Kidney capillary endothelial cell (primary cell): ENCODE measurements at places on chromosomes 4 and X.

DNA sequence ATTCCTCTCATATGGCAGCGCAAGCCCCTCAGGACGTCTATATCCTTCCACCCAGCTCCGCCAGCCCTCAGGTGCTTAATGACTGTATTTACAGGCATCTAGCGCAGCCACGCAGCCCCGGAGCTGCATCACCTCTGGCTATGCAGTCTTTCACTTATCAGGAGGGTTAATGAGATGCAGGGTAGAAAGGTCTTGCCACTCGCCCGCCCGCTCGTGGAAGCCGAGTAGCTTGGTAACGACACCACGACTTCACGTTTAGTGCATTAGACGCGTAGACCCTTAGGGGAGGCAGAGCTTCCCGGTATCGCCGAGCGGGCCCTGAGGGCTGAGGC lies 1.5 kb upstream of the SLC16A2 start:
- no peak for DNase-seq

- DNase-seq, result no peak
Observed at GRCh38 chr4:185142564-185142911, 528 bp upstream of the SLC25A4 start.

DNA sequence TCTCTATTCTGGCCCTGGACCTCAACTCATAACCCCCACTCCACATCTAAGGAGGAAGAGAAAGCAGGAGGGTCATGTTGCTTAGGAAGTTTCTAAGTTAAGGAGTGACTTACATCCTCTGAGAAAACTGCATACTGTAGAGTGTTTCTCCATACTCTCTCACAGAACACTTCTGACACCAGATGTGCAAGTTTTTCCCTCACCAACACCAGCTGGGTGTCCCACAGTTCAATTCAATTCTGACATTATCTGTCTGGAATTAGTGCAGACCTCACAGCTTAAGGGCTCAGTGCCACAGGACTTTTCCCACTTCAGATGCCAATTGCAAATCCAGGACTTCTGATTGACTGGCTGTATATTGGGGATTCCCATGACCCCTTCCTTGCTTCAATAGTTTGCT lies 89.0 kb upstream of the SFRP2 start:
- no peak for DNase-seq

- no peak for DNase-seq
Observed at GRCh38 chr4:83504996-83505395, 20.1 kb upstream of the ABRAXAS1 start.

- no peak for DNase-seq
Observed at GRCh38 chr4:76800902-76801301, 97.0 kb downstream of the SOWAHB start.

DNA sequence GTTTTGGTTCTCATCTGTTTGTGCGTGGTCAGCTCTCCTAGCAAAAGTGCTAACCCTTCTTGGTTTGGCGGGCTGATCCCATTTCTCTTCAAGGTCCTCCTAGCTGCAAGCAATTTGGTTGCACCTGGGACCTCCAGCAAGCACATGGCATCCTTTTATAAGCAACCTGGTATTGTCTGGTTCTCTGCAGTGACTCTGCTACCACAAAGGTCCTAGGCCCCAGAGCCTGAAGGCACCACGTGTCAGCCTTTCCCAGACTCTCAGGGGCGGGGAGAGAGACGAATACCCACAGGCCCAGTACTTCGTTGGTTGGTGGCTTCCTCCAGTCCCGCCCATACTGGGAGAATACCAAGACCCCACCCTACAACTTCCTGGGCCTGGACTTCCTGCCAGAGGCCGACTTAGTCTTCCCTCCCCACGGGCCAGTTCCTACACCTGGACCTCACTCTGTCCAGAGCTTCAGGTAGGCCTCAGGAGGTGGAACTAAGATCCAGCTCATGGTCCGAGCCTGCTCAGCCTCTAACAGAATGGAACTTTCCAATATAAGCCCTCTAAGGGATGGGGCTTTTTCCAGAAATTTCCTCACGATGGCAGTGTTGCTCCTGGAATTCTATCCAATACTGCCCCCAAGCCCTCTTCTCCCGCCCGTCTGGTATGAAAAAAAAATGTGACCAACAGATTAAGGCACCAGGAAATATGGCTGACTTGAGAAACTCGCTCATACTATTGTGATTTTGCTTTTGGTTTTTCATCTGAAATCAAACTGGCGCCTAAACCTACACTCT lies 192.5 kb upstream of the STK26 start:
- peak; percentile 91 for DNase-seq

GRCh38 chr4:143234153-143234552 lies 49.4 kb downstream of the USP38 start:
- no peak for DNase-seq

GRCh38 chrX:42432552-42432951 lies 345.4 kb downstream of the PPP1R2C start:
- DNase-seq, result no peak

GRCh38 chr4:152032722-152033131 lies 271.9 kb upstream of the GATB start:
- no peak for DNase-seq

GRCh38 chrX:74423289-74423998 lies 2.2 kb downstream of the SLC16A2 start:
- DNase-seq, result no peak

DNA sequence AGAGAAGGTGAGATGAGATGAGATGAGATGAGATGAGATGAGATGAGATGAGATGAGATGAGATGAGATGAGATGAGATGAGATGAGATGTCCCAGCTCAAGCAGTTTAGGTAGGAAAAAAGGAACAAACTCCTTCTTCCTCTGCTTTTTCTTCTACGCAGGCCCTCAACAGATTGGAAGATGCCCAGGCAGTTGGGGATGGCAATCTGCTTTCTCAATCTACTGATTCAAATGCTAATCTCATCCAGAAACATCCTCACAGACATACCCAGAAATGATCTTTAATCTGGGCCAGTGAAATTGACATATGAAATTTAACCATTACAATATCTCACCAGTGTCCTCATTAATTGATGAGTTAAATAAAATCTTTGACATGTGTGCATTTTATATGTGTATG lies 370.3 kb upstream of the SLC7A11 start:
- DNase-seq, result no peak

- no peak for DNase-seq
Observed at GRCh38 chr4:1864076-1865008, 6.9 kb upstream of the NSD2 start.

DNA sequence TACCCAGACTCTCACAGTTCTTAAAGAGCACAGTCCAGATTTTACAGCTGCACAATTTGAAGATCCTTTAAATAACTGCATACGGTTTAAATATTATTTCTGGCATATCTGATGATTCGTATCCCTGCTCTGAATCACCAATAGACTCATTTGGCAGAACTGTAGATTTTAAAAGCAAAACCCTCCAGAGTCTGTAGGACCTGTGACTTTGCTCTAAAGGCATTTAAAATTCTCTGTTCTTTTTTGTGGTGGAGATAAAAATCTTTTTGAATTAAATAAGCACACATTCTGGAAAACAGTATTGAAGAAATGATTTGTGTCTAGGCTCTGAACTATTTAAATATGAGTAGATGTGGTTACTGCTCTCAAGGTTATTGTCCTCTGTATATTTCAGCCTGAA lies 246.2 kb upstream of the PITX2 start:
- DNase-seq, result no peak

DNA sequence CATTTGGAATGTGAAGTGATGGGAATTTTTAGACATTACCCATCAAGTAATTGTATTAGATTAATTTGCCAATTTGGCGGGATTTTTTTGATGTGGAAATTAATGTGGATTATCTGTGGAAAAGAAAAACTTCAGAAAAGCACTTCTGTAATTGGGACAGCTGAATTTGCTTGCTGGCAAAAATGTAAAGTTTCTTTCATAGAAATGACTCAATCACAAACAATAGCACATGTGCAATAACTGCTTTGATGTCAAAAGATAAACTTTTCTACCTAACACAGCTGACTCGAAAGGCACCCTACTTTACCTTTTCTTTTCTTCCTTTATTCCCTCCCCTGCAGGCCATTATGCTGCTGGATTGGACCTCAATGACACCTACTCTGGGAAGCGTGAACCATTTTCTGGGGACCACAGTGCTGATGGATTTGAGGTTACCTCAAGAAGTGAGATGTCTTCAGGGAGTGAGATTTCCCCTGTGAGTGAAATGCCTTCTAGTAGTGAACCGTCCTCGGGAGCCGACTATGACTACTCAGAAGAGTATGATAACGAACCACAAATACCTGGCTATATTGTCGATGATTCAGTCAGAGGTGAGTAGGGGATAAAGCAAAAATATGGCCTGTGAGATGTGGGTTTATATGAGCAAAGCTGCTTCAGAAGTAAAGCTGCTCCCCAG lies 1.4 kb downstream of the AREG start:
- no peak for DNase-seq

- no peak for DNase-seq
Observed at GRCh38 chr4:158777423-158778155, 8.8 kb downstream of the FNIP2 start.

- DNase-seq, result peak; percentile 26
Observed at GRCh38 chrX:27555514-27555913, 34.6 kb upstream of the DCAF8L2 start.

DNA sequence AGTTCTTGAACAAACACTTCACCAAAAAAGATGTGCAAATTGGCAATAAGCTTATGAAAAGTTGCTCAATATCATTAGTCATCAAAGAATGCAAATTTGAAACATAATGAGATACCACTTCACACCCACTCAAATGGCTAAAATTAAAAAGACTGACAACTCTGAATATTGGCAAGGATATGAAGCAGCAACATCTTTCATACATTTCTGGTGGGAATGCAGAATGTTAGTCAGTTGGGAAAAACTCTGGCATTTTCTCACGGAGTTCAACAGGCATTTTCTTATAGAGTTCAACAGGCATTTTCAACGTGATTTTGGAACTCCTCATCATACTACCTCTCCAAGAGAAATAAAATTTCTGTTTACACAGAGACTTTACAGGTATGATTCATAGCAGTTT lies 297.4 kb upstream of the MAGEC2 start:
- no peak for DNase-seq

DNA sequence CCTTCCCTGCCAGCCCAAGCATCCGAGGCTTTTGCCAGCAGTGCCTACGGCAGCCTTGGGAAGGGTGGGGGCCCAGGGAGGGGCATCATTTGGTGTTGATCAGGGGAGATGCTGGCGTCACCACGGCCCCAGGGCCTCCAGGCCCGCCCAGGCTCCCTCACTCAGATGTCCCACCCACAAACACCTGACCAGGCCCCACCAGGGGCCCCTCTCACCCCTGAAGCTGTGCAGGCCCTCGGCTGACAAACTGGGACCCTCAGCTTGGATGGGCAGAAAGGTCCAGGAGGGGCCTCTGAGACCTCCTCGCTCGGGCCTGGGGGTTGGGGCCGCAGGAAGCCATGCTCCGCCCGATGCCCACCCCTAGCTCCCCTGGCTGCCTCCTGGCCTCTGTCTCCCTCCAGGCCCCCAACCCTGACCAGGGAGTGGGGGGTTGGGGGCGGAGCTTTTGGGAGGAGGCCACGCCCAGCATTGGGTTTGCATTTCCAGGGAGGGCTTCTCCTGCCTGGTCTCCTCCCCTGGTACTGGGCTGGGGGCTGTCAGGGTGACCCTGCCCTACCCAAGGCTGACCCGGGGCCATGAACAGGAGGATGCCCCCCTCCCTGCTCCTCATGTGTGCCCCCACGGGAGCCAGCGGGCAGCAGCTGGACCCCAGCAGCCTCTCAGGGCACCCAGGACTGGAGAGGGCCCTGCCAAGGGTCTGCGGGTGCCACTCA lies 33.4 kb upstream of the SPON2 start:
- no peak for DNase-seq

DNA sequence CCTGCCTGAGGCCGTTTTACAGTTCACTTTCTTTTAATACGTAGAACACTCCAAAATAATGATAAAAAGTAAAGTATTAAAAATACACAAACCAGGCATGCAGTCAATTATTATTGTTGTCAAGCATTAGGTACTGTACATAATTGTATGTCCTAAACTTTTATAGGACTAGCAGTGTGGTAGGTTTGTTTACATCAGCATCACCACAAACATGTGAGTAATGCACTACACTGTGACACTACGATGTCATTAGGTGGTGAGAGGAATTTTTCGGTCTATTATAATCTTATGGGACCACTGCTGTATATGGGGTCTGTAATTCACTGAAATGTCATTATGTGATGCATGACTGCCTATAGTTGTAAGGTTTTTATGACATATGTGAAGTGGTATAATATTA lies 149.5 kb upstream of the SH3RF1 start:
- DNase-seq, result no peak

GRCh38 chr4:41939016-41939626 lies 3.9 kb downstream of the TMEM33 start:
- DNase-seq, result no peak

DNA sequence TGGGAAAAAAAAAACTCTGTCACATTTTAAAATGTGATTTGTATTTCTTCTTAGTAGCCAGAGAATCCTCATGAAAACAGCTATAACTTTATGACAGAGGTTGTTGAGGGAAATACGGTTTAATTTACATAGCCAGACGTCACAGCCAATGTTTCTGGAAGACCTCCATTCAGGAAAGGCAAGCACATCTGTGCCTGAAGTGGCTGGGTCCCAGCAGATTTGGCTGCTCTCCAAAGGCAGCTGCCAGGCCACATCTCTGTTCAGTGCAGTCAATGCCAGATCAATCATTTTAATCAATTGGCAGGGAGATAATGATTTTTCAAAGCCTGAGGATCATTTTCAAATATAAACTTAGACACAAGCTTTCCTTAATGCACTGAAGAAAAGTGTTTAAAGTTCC lies 86.5 kb upstream of the ZIC3 start:
- no peak for DNase-seq

- DNase-seq, result peak; percentile 2
Observed at GRCh38 chrX:121851033-121851432, 803.6 kb downstream of the GLUD2 start.

DNA sequence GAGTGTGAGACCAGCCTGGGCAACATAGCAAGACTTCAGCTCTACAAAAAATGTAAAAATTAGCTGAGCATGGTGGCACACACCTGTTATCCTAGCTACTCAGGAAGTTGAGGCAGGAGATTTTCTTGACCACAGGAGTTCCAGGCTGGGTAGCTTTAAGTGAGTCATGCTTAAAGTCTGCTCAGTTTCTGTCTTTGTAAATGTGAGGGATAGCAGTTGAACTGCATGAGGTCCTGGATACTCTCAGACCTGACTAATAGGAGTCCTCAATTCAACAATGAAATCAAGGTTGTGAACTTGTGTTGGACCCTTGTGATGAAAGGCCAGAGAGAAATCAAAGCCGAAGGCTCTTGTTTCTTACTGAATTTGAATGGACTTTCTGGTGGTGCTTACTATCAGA lies 45.2 kb downstream of the STARD8 start:
- DNase-seq, result no peak

DNA sequence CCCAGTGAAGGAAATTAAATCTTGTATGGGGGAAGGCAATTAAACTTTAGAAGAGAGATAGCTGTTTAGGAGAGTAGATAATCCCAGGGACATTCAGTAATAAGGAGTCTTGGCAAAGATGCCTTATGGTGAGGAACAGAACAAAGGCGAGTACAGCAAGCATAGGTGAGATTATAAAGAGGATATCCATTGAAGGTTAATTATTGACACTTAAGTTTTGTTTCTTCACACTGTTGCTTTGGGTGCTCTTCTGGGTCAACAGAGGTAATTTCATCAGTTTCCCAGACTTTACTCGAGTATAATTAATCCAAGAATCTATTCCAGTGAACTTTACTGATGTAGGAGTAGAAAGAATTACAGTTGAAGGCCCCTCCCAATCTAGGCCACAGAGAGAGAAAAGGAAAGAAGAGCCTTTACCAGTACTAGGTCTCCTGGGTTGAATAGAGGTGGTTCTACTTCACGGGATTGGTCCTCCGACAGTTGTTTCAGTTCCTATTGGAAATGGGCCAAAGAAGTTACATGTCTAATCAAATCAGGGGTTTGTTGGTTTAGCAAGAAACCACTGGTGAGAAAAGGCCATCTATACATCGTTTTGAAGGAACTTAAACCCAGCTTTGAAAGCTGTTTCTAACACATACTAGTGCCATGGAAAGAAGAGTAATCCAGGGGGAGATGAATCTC lies 27.2 kb downstream of the EPGN start:
- no peak for DNase-seq
